ENCODE measurements at places on chromosomes 7 and 10. TPM values are rescaled to one million over a fixed set of nuclear protein-coding genes. Genes with fewer than 3 reads are reported as not detected.

DNA sequence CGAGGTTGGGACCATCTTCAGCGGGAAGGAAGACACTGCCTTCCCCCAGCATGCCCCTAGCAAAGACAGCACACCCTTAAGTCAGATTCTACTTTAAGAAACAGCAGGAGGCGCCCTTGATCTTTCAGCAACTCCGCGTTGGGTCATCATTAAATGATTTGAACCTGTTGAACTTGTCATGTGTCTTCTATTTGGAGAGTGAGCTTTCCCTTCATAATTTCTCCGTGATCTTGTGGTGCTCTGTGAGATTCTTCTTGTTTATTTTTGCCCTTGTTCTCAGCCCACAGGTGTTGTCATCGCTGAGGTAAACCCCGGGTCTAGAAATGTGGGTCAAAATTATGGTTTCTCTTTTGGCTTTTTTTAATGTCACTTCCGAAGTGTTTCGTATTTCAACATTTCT, 49.5 kb upstream of the PITRM1 start:
- H3K27ac ChIP-seq, result no peak overlapping the region
- no peaks in the 10 kb centered on the region for H3K27me3 ChIP-seq
- H3K36me3 ChIP-seq, result no peaks in the 10 kb centered on the region

Gene ASAH2
- 5.5 TPM for total RNA-seq

GRCh38 chr7:94374721-94375566, 19.8 kb upstream of the COL1A2 start:
- H3K27me3 ChIP-seq, result no peaks in the 10 kb centered on the region
- H3K4me1 ChIP-seq, result peaks cover 37% of the 10 kb centered on the region
- H3K4me3 ChIP-seq, result peak overlapping the region; percentile 28
- peak overlapping the region; percentile 98 for H3K27ac ChIP-seq
- DNase-seq, result peak; percentile 91
- no peaks in the 10 kb centered on the region for H3K36me3 ChIP-seq

- peaks cover 49% of the 10 kb centered on the region for H3K36me3 ChIP-seq
- peak overlapping the region; percentile 65 for H3K4me3 ChIP-seq
- DNase-seq, result peak; percentile 71
- H3K27me3 ChIP-seq, result no peaks in the 10 kb centered on the region
Observed at GRCh38 chr7:116500078-116500853, 728 bp downstream of the CAV2 start.

- H3K4me3 ChIP-seq, result no peak overlapping the region
- peak; percentile 77 for DNase-seq
- H3K27ac ChIP-seq, result no peak overlapping the region
- H3K4me1 ChIP-seq, result no peaks in the 10 kb centered on the region
Observed at GRCh38 chr7:131859147-131859821, 302.9 kb upstream of the PODXL start.

GRCh38 chr7:107773027-107773426, 29.1 kb downstream of the CBLL1 start:
- H3K36me3 ChIP-seq, result no peaks in the 10 kb centered on the region
- no peak for DNase-seq
- H3K27ac ChIP-seq, result no peak overlapping the region
- no peaks in the 10 kb centered on the region for H3K4me1 ChIP-seq
- H3K4me3 ChIP-seq, result no peak overlapping the region
- no peaks in the 10 kb centered on the region for H3K27me3 ChIP-seq

Gene ITGA8
- total RNA-seq, result 0.07 TPM

DNA sequence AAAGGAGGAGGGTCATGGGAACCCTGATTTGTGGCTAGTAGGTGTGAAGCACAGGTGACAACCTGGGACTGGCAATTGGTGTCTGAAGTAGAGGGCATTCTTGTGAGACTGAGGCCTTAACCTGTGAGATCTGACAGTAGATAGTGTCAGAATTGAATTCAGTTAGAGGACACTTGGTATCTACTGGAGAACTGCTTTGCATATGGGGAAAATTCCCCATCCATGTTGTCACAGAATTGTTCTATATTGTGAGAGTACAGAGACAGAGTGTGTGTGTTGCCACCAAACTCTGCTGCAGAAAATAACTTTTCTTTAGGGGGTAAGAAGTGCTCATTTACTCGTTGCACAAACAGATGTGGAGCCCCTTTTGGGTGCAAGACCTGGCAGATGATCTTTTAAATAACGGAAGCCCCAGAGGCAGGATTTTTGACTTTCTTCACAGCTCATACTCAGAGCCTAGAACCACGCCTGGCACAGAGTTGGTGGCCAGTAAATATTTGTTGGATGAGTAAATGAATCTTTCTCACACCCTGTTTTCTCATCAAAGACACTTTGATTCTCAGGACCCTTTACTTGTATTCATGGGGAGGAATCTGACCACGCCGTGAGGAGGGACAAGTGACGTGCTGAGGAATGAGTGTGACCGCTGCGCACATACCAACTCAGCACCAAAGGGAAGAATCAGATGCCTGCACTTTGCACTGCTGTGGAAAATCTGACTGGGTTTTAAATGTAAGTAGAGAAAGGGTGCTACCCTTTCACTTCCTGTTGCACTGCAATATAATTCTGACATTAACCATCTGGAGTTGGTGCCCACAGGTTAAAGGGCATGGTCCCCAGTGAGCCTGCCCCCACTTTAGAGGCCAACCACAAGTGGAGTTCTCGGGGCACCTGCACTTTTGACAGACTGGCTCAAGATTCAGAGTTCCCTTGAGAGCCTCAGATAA, 39.2 kb upstream of the SDHAF3 start:
- no peak for DNase-seq
- H3K36me3 ChIP-seq, result no peaks in the 10 kb centered on the region
- H3K4me3 ChIP-seq, result no peak overlapping the region
- no peak overlapping the region for H3K27ac ChIP-seq
- no peaks in the 10 kb centered on the region for H3K4me1 ChIP-seq

GRCh38 chr7:141231018-141231792, 157.3 kb downstream of the TMEM178B start:
- H3K27ac ChIP-seq, result no peak overlapping the region
- no peaks in the 10 kb centered on the region for H3K27me3 ChIP-seq
- DNase-seq, result peak; percentile 70
- H3K4me1 ChIP-seq, result peaks cover 2% of the 10 kb centered on the region
- H3K4me3 ChIP-seq, result no peak overlapping the region
- H3K36me3 ChIP-seq, result no peaks in the 10 kb centered on the region
